CD4-positive, alpha-beta T cell treated with Interleukin-17A for 1 hour (primary cell): ENCODE measurements at places on chromosomes 2 and 18.

- DNase-seq: no peak
Measured at GRCh38 chr2:129884221-129884786, 95.2 kb upstream of the RAB6C start.

DNA sequence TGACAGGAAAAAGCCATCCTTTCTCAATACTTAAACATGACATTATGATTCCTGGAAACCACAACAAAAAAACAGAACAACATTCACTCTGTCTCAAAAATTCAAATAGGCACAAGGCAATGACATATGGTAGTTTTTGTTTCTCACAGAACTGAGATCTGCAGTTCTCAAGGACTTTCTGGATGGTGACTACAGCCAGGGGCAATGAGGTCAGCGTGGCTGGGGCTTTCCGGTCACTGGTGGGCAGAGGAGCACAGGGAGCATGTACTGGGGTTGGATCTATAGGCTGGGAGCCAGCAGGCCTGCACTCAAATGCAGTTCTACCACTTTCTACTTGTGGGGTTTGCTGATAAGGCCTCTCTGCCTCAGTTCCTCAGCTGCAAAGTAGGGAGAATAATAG lies 72.0 kb downstream of the CTAGE1 start:
- DNase-seq: no peak

DNA sequence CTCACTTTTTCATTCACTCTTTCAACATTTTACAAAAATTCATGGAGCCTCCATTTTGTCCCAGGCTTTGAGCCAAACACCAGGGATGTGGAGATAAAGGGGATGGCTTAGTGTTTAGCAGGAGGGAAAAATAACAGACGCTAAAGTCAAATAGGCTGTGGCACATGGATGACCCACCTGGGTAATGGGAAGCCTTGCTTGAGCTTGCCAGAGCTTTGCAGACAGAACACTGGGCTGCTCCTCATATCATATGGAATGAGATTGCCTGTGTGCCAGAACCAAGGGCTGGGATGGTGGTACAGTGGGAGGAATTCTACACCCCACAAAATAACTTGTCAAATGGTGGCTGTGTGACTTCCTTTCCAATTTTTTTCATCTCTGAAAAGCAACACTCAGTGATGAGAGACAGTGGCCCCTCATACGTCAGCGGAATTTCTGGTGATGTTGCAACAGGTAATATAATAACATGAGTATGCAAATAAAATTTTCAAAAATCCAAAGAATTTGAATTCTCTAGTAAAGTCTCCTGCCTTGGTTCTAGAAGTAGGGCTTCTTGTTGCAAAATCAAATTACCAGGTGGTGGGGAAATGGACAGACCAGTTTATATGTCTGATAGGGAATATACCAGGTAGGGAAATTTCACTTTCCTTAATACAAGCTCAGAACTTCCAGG lies 252.9 kb downstream of the CLIP4 start:
- DNase-seq: no peak

GRCh38 chr2:165193178-165193777 lies 10.6 kb downstream of the SCN3A start:
- DNase-seq: no peak

DNA sequence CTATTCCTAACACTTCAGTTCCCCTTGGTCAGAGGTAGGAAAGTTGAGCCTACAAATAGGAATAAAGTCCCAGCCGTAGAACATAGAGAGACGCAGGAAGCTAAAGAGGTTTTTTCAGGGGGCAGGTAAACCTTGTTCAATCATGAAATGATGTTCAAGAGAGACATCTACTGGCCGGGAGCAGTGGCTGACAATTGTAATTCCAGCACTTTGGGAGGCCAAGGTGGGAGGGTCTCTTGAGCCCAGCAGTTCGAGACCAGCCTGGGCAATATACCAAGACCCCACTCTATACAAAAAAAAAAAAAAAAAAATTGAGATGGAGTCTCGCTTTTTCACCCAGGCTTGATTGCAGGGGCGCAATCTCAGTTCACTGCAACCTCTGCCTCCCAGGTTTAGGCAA lies 66.7 kb upstream of the DNAJC10 start:
- DNase-seq: no peak

DNA sequence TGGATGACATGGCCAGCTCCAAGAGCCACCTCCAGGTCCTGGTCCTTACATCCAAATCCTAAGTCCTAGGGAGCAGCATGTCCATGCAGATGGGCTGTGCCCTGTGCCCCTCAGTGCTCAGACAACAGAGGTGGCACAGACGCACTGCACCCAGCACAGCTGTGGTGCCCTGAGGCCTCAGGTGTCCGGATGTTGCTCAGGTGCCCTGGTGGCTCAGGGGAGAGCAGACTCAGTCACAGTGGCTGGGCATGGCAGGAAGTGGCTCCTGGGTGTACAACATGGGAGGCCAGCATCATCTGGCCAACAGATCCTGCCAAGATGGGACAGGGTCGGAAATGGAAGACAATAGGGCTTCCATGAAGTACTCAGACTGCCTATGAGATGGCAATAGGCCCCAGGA lies 50.1 kb downstream of the TIMM21 start:
- DNase-seq: no peak

GRCh38 chr18:75898651-75899050 lies 471.1 kb upstream of the SMIM21 start:
- no peak for DNase-seq

GRCh38 chr2:207144173-207144785 lies 21.5 kb downstream of the KLF7 start:
- DNase-seq: no peak
